ENCODE measurements at places on chromosomes 7 and 10. TPM values are rescaled to one million over a fixed set of nuclear protein-coding genes. Genes with fewer than 3 reads are reported as not detected.

AGBL3 gene
- total RNA-seq = 2.2 TPM

IDI2 gene
- total RNA-seq = not detected

CUX1 gene
- 35.6 TPM for total RNA-seq

ZPBP gene
- not detected for total RNA-seq

NKX1-2 gene
- total RNA-seq = not detected

PHKG1 gene
- total RNA-seq = 9.7 TPM

CALCR gene
- not detected for total RNA-seq

WDR86 gene
- 6.2 TPM for total RNA-seq

DENND2A gene
- total RNA-seq = not detected

TMEM120A gene
- total RNA-seq = 10.8 TPM

EBF3 gene
- not detected for total RNA-seq

MYH16 gene
- total RNA-seq = not detected

NPY gene
- total RNA-seq = not detected

GTF2I gene
- 105 TPM for total RNA-seq

ZNF736 gene
- total RNA-seq = 30.8 TPM

CYP2C19 gene
- total RNA-seq = not detected

ATG9B gene
- 16.8 TPM for total RNA-seq

ZNF248 gene
- total RNA-seq = 3.2 TPM

NUDT13 gene
- total RNA-seq = 0.67 TPM

GRK5 gene
- total RNA-seq = 19.2 TPM

ARHGEF35 gene
- total RNA-seq = 2.0 TPM

ADRB1 gene
- 0.08 TPM for total RNA-seq

TRPV6 gene
- total RNA-seq = not detected

CDNF gene
- 3.7 TPM for total RNA-seq

COL1A2 gene
- total RNA-seq = 0.28 TPM

MGMT gene
- total RNA-seq = 9.6 TPM

GIMAP6 gene
- 14.9 TPM for total RNA-seq

RSBN1L gene
- 9.0 TPM for total RNA-seq

NEUROD6 gene
- total RNA-seq = not detected

GJC3 gene
- 0.25 TPM for total RNA-seq

RSU1 gene
- 26.2 TPM for total RNA-seq

SEC31B gene
- total RNA-seq = 49.2 TPM

MRC1 gene
- total RNA-seq = 0.08 TPM

SYT15 gene
- total RNA-seq = 0.17 TPM

SPDYE9 gene
- not detected for total RNA-seq

SPDYE6 gene
- not detected for total RNA-seq

FAS gene
- total RNA-seq = 23.8 TPM
